Naive thymus-derived CD8-positive, alpha-beta T cell (primary cell): ENCODE measurements at places on chromosomes 5 and 9. TPM values are rescaled to one million over a fixed set of nuclear protein-coding genes. Genes with fewer than 3 reads are reported as not detected.

TRMO gene
- 51.5 TPM for total RNA-seq

SH3TC2 gene
- total RNA-seq: not detected

CNTNAP3 gene
- not detected for total RNA-seq

GRIA1 gene
- not detected for total RNA-seq

ANKS6 gene
- 18.1 TPM for total RNA-seq

ANKRD33B gene
- 1.2 TPM for total RNA-seq
